Nucleus accumbens (tissue), 56 donors: ENCODE measurements at places on chromosomes 11 and 22.

- DNase-seq = no peak
Observed at GRCh38 chr11:116035977-116036376, 531.8 kb upstream of the CADM1 start.

- no peak for DNase-seq
Observed at GRCh38 chr11:532986-533585, 2.3 kb downstream of the HRAS start.

- DNase-seq = no peak
Observed at GRCh38 chr22:46360891-46361290, 25.4 kb downstream of the TRMU start.

- no peak for DNase-seq
Observed at GRCh38 chr11:108536783-108537182, 38.6 kb upstream of the POGLUT3 start.

GRCh38 chr22:20297414-20298109 is 22.3 kb downstream of the DGCR6L start:
- no peak for DNase-seq

DNA sequence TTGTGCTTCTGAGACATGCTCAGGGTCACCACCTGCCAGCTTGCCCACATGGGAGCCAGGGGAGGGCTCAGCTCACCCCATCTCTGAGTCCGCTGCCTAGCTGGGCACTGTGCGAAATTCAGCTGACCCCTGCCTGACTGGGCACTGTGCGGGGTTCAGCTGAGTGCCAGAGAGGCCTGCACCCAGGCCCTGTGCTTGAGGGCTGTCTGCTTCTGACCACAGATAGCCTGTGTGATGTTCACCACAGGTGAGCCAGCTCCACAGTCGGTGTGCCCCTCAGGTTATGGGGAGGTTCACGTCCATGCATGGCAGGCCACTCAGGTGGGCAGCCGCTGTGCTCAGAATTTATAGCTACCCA is 84.5 kb upstream of the SUSD2 start:
- DNase-seq = no peak

DNA sequence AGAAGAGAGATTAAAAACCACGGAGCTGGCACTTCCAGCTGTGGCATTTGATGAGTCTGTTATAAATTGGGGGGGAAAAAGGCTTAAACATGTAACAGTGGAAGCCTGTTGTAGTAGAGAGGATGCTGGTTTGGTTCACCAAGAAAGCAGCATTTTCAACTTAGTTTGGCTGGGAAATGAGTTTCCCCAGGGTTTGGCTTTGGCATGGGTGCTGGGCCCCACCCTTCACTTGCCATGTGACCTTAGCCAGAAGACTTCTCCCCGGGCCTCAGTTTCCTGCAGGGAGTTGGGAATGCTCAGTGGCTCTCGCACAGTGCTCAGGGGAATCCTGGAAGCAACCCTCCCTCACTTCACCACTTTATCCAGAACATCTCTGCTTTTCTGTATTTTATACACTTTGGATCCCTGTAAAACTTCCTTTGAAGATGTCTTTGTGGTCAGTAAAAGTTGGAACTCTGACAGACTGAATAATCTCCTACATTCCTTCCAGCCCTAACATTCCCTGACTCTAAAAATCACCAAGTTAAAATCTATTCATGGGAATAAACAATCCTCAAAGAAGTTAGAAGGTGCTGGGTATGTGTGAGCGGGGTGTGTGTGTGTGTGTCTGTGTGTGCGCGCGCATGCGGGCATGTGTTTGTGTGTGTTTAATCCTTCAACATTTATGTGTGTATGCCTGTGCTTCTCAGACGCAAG is 166.0 kb downstream of the TENM4 start:
- no peak for DNase-seq

GRCh38 chr22:49586244-49586748 is 241.4 kb downstream of the BRD1 start:
- no peak for DNase-seq

DNA sequence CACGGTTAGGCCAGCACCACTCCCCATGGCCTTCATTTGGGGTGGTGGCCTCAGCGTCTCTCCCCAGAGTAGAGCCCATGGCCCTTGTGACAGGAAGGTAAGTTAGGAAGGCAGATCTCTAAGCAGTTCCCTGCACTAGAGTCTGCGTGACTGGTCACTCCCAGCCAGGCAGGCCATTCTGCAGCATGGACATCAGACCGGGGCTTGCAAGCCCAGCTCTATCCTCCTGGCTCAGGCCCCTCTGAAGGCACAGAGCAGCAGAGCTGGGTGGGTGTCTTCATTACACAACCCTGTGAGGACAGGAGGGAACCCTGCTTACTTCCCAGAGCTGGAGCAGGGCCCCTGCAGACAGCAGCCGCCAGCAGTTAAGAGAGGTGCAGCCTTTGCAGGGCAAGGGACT is 77.3 kb downstream of the PIWIL3 start:
- no peak for DNase-seq

GRCh38 chr11:15725246-15725645 is 610.5 kb downstream of the INSC start:
- DNase-seq = no peak

DNA sequence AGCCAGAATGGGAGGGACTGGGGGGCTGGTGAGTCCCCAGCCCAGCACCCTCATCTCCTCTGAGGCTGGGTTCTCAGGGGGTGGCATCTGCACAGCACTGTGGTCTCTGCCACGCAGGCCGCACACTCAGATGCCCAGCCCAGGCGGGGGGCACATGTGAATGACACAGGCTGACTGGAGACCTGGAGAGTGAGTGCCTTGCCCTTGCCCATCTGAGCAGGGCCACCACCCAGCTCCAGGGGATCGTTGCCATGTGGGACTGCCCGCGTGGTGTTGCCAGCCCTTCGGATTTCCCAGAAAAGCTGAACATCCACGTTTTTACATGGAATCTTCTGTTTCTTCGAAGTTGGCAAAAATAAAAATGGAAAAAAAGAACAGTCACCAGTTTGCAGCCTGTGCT is 18.9 kb downstream of the PRDM11 start:
- DNase-seq = no peak

- no peak for DNase-seq
Observed at GRCh38 chr11:72514331-72514730, 80.0 kb upstream of the CLPB start.

- no peak for DNase-seq
Observed at GRCh38 chr11:116702772-116703385, 69.9 kb downstream of the BUD13 start.
